ENCODE measurements at places on chromosomes 13 and 19.

DNA sequence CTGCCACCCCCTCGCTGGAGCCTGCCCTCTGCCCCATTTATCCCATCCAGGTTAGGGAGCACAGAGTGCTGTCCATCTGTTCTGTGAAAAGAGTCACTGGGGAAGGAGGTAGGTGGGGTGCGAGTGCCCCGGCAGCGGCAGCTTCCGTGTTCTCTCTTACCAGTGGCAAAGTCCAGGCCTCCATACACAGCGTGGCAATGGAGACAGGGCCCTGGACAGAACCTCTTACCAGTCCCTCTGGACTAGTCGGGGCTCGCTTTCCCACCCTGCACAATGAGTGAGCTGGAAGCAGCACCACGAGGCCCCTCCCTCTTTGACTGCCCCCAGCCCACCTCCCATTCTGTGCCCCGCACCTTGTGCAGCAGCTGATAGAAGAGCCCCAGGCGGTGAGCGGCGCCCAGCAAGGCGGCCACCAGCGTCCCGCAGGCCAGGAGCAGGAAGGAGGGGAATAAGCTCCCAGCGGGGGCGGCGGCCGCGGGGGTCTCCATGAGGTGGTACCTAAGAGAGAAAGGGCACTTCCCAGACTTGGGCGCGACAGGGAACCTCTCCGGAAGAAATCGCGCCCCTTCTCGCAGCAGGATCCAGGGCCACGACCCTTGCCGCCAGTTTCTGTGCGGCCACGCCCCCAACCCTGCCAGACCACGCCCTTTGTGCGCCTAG, 17.5 kb downstream of the SYDE1 start:
- no peak for DNase-seq

DNA sequence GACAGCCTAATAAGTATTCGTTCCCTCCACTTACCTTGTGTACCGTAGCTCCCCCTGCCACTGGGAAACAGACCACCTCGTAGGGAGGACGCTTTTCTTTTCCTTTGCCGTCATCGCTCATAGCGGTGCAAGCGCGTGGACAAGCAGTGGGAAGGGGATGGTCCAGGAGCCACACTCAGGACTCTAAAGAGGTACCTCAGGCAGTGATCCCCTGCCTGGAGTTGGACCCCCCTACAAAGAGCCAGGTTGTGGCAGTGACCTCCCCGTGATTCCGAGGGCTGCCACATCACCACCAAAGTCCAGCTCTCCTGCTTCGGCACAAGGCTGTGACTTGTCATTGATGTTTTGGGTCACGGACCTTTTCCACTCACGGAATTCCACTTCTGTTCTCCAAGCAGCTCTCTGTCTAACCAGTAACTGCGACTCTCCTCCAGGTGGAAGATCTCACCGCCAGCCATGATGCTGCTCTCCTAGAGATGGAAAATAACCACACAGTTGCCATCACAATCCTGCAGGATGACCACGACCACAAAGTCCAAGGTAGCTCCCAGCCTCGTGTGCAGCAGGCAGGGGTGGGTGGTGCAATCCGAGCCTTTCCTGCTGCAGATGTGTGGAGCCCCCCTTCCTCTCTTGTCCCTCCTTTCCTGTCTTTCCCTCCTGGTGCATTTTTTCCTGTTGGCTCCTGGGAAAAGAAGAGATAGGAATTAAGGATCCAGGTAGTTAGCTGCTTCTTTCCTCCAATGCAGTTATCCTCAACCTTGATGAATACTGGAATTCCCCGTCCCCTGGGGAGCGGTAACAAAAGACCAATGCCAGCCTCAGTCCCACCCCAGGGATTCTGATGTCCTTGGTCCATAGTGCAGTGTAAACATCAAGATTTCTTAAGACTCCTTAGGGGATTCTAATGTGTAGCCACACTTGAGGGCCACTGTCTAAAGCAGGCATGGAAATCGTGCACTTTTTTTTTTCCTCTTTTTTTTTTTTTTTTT, 107.7 kb downstream of the SLC7A1 start:
- no peak for DNase-seq

GRCh38 chr19:33383720-33384292, 10.3 kb downstream of the CEBPG start:
- DNase-seq, result no peak

DNA sequence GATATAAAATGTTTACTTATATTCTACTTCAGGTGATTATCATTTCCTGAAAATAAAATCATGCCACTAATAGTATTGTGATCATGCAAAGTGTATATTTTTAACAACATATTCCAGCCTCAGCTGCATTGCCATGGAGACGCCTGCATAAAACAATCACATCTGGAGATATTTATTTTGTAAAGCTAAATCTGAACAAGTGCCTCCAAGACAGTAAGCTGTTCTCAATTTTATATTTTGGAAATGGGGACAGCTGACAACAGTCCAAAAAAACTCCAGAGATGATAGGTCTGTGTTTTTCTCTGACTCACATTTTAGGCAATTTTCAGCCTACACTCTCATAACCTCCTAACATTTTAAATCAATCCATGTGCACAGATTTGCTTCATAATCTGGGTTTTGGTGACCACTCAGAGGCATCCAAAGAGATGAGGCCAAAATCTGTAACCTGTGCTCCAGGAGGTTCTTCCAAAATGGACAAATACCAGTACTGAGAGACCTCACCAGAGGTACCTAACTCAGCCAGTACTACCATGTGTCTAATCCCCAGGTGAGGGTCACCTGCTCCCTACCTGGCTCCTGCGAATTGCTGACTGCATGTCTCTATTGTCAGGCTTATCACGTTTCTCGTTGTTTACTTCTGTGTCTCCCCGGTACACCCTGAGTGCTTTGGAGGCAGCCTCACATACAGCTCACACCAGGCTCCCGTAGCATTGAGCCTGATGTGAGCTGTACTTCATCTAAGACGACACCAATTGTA, 62.7 kb downstream of the COL4A1 start:
- DNase-seq, result no peak

DNA sequence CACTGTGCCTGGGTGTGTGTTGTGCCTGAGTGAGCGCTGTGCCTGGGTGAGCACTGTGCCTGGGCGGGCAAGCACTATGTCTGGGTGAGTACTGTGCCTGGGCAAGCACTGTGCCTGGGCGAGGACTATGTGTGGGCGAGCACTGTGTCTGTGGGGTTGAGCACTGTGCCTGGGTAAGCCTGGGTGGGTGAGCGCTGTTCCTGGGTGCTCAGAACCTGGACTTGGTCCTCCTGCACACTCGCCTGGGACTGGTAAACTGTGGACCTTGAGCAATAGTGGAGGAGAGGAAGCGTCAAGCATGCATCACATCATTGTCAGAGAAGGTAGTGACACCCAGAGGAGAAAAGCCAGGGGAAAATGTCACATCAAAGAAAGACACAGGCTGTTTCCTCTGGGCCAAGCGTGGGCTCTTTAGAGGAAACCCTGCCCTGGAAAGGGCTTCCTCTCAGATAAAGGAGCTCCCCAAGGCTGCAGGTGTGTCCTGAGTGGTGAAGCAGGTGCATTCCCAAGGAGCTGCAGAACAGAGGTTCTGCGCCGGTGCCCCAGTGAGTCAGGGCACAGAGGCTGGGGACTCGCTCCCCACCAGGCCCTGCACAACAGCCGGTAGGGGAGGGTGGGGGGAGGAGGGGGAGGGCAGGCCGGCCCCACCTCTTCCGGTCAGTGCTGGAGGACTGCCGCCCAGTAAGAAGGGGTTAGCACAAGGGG, 141.2 kb downstream of the TEX29 start:
- no peak for DNase-seq

DNA sequence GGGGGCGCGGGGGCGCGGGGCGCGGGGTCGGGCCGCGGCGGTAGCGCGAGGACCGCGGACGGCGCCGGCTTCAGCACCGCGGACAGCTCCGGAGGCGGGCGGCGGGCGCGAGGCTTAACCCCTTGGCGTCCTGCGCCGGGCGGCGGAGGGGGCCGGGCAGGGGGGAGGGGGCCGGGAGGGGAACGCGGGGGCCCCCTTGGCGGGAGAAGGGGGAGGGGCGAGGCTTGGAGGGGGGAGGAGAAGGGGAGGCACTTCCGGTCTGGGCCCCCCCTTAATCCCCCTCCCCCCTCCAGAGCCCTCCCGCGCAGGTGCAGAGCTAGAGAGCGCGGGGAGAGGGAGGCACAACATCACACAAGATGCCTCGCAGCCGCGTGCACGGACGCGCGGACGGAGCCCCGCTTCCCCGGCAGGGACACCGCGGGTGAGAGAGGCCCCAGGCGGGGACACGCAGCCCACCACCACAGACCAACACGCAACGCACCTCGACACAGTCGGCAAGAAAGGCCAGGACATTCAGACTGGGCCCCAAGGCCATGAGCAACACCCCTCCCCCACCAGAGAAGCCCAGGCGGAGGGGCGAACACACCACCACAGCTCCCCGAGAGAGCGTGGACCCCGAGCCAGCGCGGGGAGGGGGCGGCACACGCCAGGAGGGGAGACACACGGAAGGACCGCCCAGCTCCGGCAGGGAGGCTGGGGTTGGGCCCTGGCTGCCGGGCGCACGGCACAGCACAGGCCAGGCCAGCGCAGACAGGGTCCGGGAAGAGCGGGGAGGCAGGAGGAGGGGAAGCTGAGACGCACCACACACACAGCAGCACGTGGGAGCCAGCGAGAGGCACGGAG, 24.1 kb downstream of the SHANK1 start:
- peak; percentile 68 for DNase-seq

DNA sequence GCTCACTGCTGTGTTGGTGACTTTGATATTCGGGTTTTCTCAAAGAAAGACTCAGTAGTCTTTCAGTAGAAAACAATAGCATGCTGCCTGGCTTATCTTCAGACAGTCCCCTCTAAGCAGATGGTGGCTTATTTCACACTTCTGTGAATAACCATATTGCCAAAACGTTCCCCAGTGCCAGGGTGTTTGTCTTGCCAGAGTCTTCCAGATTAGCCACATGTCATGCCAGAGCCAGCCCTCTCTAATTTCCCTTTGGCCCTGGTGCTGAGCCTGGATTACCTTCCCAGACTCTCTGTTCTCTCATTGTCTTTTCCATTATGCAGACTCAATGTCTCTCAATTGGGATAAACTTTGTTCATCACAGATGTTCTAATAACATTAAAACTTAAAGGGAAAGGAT, 488.0 kb upstream of the ATXN8OS start:
- DNase-seq, result no peak

DNA sequence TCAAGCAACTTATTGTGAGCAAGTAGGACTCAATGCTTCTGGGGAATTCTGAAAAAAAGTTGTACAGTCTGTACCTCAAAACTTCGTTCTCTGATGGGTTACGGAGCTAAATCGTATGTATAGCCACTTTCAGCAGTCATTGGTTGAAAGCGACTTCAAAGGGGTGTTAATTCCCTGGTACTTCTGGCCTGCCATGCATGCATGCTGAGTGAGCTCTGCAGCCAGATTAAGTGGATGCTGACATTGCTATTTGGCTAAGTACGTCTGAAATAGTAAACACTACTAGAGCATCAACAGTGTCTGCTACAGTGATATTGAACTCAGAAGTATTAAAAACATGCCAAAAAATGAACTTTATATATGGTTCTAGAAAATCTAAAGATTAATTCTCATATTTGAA, 1183.1 kb upstream of the PCDH20 start:
- DNase-seq, result no peak

- DNase-seq, result no peak
Observed at GRCh38 chr13:54611390-54611789, 1582.8 kb downstream of the OLFM4 start.

GRCh38 chr19:49528211-49528771, 488 bp downstream of the RCN3 start:
- DNase-seq, result no peak

DNA sequence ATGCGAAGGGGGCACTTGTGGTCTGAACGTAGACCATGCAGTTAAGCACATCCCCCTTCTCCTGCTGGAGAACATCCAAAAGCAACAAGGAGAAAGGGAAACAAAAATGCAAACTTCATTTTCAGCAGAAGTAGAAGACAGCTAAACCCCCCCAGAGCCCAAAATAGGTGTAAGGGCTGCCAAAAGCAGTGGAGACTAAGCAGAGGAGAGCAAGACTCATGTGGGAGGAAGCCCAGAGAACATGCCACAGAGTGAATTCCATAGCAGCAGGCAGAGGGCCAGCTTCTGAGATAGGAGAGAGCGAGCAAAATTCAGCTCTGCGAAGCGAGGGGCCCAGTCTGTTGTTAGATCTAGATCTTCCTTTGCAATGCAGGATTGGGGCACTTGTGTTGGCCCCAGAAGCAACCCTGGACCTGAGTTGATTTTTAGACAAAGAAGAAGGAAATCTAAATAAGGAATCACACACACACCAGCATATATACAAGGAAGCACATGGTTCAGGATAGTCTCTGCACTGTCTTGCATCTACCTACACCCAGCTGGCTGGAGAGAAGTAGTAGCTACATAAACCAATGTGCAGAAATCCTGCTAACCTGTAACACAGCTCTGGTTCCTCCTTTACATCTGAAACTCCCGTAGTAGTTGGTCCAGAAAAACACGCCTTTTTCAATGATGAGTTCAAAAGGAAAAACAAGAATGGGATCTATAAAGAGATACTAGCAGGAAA, 199.6 kb downstream of the SPRY2 start:
- no peak for DNase-seq

GRCh38 chr19:54389553-54389952, 24.8 kb upstream of the LAIR1 start:
- no peak for DNase-seq

DNA sequence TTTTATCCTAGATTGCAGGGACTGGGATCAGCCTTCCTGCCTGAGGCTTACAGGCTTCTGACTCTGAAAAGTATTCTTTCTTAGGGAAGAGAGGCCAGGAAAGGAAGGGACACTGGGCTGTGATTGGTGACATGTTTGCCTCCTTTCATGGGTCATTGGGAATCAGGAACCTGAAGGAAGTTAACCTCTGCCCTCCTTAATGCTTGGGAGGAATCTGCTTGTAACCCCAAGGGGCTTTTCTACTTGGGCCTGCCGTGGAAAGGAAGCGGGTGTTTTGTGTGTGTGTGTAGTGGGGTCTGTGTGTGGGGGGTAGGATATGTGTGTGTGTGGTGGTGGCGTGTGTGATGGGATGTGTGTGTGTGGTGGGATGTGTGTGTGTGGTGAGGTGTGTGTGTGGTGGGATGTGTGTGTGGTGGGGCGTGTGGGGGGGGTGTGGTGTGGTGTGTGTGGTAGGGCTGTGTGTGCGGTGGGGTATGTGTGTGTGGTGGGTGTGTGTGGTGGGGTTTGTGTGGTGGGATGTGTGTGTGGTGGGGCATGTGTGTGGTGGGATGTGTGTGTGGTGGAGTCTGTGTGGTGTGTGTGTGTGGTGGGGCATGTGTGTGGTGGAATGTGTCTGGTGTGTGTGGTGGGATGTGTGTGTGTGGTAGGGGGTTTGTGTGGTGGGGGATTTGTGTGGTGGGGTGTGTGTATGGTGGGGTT, 41.3 kb upstream of the NPAS1 start:
- no peak for DNase-seq

GRCh38 chr13:52002361-52002760, 8.9 kb downstream of the ATP7B start:
- DNase-seq, result no peak

DNA sequence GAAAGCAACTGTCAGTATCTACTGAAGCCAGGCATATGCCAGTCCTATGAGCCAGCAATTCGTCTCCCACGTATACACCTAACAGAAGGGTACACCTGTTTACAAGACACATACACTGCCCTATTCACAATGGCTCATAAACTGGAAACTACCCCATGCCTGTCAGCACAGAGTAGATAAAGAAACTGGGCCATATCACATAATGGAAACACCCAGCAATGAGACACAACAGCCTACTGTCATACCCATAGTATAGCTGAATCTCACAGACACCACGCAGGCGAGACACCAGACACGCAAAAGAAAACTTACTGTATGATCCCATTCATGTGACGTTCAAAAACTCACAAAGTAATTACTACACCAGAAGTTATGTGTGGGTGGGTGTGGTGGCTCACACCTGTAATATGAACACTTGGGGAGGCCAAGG, 15.7 kb downstream of the NOSIP start:
- no peak for DNase-seq
